Stimulated activated CD4-positive, alpha-beta T cell treated with anti-CD3 and anti-CD28 coated beads, Interleukin-1b, Interleukin-23, amount 100 ng/mL, for 1 hour (primary cell): ENCODE measurements at places on chromosomes 2 and 18.

DNA sequence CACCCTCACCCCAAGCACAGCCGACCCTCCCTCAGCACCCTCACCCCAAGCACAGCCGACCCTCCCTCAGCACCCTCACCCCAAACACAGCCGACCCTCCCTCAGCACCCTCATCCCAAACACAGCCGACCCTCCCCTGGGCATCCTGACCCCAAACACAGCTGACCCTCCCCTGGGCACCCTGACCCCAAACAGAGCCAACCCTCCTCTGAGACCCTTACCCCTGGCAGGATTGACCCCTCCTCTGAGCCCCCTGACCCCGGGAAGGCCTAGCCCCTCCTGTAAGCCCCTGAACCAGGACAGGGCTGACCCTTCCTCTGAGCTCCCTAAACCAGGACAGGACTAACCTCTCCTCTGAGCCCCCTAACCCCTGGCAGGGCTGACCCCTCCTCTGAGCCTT lies 84.4 kb upstream of the RAB6C start:
- DNase-seq, result no peak

DNA sequence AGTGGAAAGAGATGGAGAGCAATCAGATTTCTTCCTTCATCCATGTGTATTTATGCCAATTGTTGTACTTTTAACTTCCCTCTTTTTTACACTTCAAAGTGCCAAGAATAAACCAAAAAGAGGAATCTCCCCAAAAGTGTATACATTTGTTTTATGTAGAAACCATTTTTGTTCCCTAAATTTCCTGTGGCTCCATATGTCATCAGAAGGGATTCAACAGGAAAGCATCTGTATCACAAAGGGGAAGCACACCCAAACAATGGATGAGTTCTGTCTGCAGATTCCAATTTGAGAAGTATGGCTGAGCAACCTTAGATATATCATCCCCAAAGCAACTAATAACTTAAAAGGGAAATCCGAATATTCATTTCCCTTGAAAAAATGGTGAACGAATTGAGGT lies 275.0 kb downstream of the MREG start:
- DNase-seq, result no peak

GRCh38 chr18:59623456-59624368 lies 73.5 kb downstream of the CCBE1 start:
- no peak for DNase-seq

- no peak for DNase-seq
Observed at GRCh38 chr2:73998933-73999332, 14.2 kb downstream of the TET3 start.

DNA sequence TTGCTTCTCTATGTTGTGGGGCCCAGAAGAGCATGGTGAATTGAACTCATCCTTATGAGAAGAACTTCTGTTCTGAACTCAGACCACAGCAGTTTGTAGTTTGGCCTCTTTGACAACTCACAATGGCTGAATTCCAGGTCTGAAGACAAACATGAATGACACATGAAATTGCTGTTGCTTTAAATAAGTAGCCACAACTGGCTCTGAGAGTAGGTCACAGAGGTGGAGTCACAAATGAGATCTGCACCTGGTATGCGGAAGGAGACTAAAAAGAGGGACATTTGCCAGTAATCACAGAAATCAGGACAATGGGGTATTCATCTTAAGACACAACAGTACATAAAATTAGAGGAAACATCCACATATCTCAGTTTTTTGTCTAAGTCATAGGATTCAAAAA lies 290.3 kb upstream of the MMADHC start:
- no peak for DNase-seq

GRCh38 chr18:9734189-9734588 lies 26.1 kb downstream of the RAB31 start:
- DNase-seq, result no peak

GRCh38 chr2:126729896-126730295 lies 73.9 kb downstream of the GYPC start:
- no peak for DNase-seq

DNA sequence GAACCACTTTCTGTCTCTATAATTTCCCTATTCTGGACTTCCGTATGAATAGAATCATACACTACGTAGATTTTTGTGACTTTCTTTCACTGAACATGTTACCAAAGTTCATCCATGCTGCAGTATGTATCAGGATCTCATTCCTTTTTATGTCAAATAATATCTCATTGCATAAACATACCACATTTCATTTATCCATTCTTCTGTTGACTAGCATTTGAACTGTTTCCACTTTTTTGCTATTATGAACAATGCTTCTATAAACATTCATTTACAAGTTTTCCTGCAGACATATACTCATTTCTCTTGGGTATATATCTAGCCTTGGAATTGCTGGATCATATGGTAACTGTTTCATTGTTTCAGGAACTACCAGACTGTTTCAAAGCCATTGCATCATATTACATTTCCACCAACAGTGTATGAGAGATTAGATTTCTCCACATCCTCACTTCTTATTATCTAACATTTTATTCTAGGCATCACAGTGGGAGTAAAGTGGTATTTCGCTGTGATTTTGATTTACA lies 186.2 kb downstream of the DYM start:
- no peak for DNase-seq

GRCh38 chr18:77708826-77709506 lies 459.3 kb downstream of the GALR1 start:
- no peak for DNase-seq

GRCh38 chr2:66271777-66272176 lies 163.1 kb upstream of the MEIS1 start:
- no peak for DNase-seq

DNA sequence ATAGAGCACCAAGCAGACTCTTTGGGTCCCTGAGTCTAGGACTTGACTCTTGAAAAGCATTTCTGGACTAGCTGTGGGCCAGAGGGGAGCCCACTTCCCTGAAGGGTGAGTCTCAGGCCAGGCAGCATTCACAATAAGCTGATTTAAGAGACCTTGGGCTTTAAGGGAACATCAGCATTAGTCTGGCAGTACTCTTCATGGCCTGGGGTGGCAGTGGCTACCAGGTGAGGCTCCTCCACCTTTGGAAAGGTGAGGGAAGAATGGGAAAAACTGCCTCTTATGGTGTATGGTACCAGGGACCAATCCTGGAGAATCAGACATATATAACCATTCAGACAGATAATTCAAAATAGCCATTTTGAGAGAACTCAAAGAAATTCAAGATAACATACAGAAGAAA lies 599.9 kb upstream of the POU3F3 start:
- DNase-seq, result no peak

DNA sequence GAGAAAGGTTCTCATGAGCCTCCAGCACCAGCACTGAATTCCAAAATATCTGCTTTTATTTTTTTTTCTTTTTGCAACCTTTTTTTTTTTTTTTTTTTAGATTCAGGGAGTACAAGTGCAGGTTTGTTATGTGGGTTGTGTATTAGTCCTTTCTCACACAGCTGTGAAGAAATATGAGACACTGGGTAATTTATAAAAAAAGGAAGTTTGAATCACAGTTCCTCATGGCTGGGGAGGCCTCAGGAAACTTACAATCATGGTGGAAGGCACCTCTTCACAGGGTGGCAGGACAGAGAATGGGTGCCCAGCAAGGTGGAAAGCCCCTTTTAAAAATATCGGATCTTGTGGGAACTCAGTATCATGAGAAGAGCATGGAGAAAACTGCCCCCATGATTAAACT lies 7.9 kb upstream of the TMX3 start:
- DNase-seq, result no peak

DNA sequence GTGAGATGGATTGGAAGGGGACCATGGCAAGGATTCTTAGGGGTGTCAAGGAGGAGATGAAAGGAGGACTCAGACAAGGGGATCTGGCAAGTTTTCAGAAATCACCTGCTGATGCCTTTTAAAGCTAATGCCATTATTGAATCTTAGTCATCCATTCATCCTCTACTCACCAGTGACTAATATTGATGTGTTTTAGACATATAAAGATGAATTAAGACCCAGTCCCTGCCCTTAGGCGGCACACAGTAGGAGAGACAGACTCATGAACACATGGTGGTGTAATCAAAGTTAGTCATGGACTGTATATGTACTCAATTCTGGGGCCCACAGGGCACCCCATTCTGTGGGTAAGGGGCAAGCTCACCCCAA lies 56.5 kb upstream of the ATL2 start:
- DNase-seq, result no peak

DNA sequence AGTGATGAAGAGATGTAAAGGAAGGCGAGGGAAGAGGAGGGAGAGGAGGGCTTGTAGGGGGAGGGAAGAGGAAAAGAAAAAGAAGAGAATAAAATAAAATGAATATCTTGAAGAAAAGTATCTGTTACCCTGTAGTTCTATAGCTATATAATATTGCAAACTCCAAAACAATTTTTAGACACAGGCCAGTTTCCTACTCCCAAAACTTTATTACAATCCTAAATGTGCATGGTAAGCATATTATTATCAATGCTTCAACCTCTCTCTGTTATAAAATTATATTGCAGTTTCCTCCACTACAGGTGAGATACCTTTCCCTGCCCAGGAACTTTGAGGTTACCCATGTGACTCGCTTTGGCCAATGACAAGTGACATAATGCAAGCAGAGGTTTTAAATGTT lies 1351.6 kb upstream of the NRXN1 start:
- DNase-seq, result no peak

- DNase-seq, result no peak
Observed at GRCh38 chr2:164964700-164965099, 9.4 kb upstream of the SLC38A11 start.

DNA sequence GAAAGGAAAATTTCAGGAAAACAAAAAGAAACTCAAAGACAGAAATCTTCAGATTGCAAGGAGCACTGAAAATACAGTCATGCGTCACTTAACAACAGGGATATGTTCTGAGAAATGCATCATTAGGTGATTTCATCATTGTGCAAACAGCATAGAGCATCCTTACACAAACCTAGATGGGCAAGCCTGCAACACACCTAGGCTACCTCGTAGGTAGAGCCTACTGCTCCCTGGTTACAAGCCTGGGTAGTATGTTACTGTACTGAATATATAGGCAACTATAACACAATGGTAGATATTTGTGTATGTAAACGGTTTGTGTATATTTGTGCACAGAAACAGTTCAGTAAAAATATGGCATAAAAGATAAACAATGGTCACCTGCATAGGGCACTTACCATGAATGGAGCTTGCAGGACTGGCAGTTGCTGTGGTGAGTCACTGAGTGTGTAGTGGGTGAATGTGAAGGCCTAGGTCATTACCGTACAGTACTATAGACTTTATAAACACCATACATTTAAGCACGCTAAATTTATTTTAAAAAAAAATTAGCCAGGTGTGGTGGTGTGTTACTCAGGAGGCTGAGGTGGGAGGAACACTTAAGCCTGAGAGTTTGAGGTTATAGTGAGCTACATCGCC lies 33.4 kb downstream of the SFXN5 start:
- no peak for DNase-seq

DNA sequence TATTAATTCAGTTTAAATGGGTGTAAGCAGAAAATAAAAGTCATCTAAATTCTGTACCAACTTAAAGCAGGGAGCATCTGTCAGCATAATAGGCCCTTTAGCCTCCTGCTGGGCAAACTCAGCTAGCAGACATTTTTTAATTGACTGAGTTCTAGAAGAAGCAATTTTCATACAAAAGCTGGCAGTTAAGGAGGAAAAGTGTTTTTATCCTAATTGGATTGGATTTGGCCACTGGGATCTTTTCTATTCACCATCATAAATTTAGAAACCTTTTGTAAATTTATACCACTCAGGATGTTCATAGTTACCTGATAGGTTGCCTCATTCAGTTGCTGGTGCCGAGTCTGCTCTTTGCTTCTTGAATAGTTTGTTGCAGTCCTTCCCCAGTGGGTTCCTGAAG lies 262.7 kb upstream of the FSIP2 start:
- no peak for DNase-seq

DNA sequence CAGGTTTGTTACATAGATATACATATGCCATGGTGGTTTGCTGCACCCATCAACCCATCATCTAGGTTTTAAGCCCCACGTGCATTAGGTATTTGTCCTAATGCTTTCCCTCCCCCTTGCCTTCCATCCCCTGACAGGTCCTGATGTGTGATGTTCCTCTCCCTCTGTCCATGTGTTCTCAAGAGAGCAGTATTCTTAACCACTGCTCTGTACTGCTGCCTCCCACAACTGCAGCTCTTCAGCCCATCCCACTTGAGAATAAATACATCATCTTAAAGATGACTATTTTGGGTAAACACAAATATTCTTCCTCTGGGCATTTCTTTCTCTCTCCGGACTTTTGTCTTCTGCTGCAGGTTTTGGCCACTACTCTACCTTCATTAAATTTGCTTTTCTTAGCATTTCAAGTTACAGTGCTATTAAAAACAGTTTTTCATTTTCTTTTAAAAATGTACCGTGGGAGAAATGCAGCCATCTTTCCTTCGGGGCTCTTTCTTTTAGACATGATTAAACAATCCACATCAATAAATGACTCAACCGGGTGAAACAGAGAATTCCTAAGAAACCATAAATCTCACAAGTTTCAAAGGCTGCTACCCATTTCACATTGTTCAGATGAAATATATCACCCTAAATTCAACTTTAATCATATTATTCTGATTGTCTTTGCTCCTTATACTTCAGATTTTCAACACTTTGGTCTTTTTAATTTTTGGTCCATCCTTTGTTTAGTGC lies 323.4 kb downstream of the GALNT13 start:
- DNase-seq, result no peak

GRCh38 chr2:15758848-15759247 lies 167.2 kb downstream of the DDX1 start:
- no peak for DNase-seq

- DNase-seq, result no peak
Observed at GRCh38 chr18:48688961-48689360, 150.1 kb downstream of the CTIF start.

- DNase-seq, result no peak
Observed at GRCh38 chr2:215772003-215772402, 241.3 kb downstream of the MREG start.

DNA sequence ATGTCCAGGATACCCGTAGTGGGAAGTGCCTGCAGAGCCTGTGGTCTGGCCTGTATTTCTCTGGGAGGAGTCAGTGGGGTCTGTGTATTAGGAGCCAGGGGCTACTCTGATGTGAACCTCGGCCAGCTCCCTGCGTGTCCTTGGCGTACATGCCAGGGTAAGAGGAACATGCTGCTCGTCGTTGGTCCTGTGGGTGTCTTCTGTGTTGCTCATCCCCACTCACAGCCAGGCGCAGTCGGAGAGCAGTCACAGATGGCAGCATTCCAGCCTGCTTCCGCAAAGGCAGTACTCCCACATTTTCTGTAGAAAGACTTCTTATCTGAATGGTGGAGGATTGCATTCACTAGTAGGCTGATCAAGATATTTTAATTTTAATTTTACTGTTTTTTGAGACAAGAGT lies 84.9 kb downstream of the DGKD start:
- DNase-seq, result no peak

DNA sequence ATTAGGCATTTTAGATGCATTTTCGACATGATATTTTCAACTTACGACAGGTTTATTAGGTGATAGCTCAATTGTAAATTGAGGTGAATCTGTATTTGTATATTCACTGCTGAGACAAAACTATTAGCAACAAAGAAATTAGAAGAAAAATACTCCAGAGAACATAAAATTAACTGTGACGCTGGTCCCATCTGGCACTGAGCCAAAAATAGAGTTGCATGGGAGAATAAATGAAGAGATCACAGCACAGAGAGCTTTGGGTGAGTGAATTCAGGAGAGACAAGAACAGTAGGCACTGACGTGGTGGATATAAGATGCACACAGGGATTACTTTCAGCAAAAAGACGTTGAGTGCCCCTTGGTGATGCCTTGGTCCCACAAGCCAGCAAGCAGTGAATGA lies 306.2 kb upstream of the RAB6C start:
- DNase-seq, result no peak
